ENCODE measurements at places on chromosomes 3 and 15.

DNA sequence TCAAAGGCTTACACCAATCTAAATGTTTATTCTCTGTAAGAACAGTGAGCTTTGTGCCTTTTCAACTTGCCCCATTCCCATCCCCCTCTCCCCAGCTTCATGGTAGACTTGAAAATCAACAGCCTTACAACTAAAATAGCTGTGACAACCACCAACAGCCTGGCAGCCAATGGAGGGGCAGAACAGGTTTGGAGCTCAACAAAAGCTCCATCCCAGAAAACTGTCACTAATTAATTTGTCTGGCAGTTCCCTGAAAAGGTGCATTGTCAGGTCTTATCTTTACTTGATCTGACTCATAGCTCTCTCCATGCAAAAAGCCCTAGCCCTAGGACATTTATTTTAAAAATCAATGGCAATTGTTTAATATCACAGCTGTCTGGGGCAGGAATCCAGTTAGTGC lies 22.6 kb downstream of the MTHFS start:
- no peak for DNase-seq

DNA sequence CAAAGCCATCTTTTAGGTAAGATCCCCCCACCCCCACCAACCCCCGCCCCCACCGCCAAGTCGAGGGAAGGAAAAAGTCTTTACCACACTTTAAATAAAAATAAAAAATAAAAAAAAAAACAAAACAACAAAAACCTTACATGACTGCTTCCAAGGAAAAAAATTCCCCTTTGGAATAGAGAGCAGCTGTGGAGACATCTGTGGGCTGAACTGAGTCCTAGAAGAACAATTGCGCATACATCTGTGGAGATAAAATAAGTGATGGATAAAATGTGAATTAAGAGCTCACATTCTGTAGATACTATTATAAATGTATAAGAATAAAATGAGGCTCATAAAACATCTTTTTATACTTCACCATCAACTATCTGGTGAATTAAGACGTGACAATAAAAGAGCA lies 601.7 kb upstream of the AGTR1 start:
- no peak for DNase-seq

GRCh38 chr3:194396859-194397756 lies 2.0 kb downstream of the GP5 start:
- DNase-seq = peak; percentile 30

DNA sequence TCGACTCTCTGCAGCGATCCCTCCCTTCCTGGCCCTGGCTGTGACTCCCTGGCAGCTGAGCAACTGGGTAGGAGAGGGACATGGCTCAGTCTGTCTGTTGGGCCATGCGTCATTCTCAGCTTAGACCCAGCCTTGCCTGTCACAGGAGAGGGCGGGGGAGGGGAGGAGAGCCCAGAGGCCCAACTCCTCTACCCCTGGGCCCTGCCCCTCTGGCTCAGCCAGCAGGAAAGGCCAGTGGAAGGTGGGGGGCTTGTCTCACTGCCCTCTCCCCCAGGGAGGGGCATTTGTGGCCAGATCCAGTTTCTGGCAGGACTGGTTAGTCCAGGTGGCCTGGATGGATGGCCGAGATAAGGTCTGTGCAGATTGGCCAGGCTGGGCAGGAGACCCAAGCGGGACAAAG lies 31.6 kb downstream of the DNAJB8 start:
- DNase-seq = no peak

- DNase-seq = no peak
Measured at GRCh38 chr15:73921254-73921925, 4.9 kb upstream of the LOXL1 start.

Data from CD4-positive, alpha-beta T cell treated with Interleukin-12 subunit alpha and Interleukin-12 subunit beta, for 1 hour (primary cell).